Activated naive CD8-positive, alpha-beta T cell treated with anti-CD3 and anti-CD28 coated beads, Interleukin-2, amount 10 ng/mL, durations not matched to agents 7 days and 5 days (primary cell): ENCODE measurements at places on chromosomes 3 and 15.
A peak's percentile ranks its signal among the peaks of the same experiment; 100 is the strongest.

- peaks cover 13% of the 10 kb centered on the region for H3K4me1 ChIP-seq
- peak overlapping the region; percentile 50 for H3K4me3 ChIP-seq
- H3K27ac ChIP-seq: no peak overlapping the region
- peaks cover 25% of the 10 kb centered on the region for H3K27me3 ChIP-seq
Observed at GRCh38 chr15:70299931-70300869, 202.5 kb upstream of the TLE3 start.

DNA sequence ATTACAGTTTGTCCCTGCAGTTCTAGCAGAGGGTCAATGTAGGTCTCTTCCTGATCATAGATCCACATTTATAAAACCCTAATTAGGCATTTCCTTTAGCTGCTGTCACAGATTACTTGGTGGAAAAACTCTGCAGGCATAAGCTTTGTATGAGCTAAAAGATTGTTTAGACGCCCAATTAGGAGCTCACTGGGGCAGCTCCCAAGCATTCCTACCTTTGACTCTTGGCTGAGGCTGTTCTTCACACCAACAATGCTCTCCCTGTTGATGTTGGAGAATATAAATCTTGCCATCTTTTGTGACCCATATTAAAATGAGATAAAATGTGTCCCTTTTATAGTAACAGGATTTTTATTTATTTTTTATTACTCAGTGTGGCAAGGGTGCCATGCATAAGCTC lies 148.3 kb upstream of the TRIM42 start:
- no peaks in the 10 kb centered on the region for H3K36me3 ChIP-seq
- H3K27me3 ChIP-seq: peaks cover 2% of the 10 kb centered on the region
- H3K27ac ChIP-seq: no peak overlapping the region
- H3K4me1 ChIP-seq: no peaks in the 10 kb centered on the region
- no peak for DNase-seq

DNA sequence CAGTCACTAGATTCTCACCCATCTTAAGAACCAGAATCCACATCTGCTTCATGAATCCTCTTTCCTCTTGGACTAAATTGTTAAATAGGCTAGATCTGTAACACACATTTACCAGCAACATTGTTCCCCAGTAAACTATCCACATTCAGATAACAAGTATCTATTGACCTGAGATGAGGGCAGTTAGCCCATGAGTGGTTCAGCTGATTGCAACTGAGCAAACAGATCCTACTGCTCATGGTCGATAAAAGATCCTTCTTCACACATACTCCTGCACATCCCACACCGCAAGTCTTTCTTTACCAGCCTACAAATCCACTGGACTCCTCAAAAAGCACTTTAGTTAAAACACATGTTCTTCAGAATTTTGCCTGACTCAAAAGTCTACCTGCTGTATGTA lies 59.2 kb downstream of the UACA start:
- no peak for DNase-seq
- no peaks in the 10 kb centered on the region for H3K36me3 ChIP-seq
- H3K27ac ChIP-seq: no peak overlapping the region
- peaks cover 60% of the 10 kb centered on the region for H3K27me3 ChIP-seq
- H3K4me1 ChIP-seq: no peaks in the 10 kb centered on the region
- no peak overlapping the region for H3K4me3 ChIP-seq

DNA sequence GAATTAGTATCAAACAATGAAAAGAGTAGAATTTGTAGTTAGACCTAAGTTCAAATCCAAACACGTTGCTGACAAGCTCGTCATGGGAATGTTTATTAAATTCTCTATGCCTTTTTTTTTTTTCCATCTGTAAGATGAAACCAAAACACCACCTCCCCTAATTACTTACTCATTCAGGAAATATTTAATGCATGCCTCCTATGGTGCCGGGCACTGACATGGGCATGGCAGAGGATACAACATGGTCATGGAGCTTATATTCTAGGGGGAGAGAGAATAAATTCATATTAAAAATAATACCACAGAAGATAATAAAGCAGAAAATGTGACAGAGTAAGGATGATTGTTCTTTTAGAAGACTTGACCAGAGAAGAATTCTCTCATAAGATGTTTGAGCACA lies 215.8 kb downstream of the RYR3 start:
- no peak for DNase-seq
- no peak overlapping the region for H3K4me3 ChIP-seq
- H3K36me3 ChIP-seq: no peaks in the 10 kb centered on the region
- H3K27me3 ChIP-seq: no peaks in the 10 kb centered on the region
- H3K27ac ChIP-seq: no peak overlapping the region
- no peaks in the 10 kb centered on the region for H3K4me1 ChIP-seq

DNA sequence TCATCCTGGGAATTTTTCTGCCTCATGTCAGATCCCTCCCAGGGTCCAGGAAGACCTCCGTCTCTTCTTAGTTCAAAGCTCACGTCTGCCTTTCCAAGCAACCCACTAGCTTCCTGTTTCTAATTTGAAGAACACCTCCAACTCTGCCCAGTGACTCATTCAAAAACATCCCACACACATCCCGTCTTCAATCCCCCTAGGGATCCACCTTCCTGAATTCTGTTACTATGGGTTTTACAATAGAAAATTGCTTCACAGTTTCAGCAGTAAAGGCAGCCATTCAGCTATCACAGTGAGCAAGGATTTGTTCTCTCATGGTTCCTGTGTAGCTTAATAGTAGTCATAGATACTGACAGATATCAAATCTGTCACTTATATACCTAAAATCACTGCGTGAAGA lies 308.3 kb upstream of the CCDC54 start:
- H3K36me3 ChIP-seq: no peaks in the 10 kb centered on the region
- peaks cover 9% of the 10 kb centered on the region for H3K27me3 ChIP-seq
- DNase-seq: no peak
- no peak overlapping the region for H3K4me3 ChIP-seq

DNA sequence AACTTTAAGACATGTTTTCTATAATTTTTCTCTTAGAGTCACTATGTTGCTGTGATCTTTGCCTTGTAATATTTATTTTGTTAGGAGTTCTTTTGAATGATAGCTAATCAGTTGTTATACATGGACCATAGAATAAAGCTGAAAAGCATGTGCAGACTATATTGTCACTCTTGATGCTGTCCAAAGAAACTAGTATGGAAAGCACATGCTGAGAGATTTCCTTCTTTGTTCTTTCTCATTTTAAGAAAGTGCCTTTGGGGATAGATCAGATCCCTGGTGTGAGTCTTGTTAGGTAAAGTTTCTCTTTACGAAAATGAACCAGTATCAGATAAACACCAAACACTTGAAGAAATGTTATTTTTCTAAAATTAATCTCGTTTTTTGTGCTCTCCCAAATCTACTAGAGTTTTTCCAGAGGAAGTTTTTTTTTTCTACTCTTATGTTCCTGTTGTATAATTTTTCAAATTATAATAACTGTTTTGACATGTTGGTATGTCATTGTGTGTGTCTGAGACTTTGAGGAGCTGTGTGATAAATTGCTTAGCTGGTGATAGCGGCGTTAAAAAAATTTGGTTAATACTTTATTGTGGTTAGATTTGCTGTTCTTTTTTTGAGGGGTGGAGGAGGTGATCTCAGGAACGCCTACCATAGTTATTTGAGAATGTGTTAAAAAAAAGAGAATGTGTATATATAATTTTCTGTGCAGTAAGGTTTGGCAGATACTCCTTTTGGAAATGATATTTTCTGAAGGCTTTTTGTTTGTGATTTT lies 2.2 kb downstream of the PIAS1 start:
- no peak for DNase-seq
- H3K36me3 ChIP-seq: peaks cover 14% of the 10 kb centered on the region
- peak overlapping the region; percentile 14 for H3K27ac ChIP-seq
- H3K27me3 ChIP-seq: peaks cover 8% of the 10 kb centered on the region
- peak overlapping the region; percentile 93 for H3K4me3 ChIP-seq

- H3K36me3 ChIP-seq: peaks cover 54% of the 10 kb centered on the region
- H3K27me3 ChIP-seq: no peaks in the 10 kb centered on the region
- peaks cover 2% of the 10 kb centered on the region for H3K4me1 ChIP-seq
- no peak for DNase-seq
Observed at GRCh38 chr15:61987824-61988223, 72.4 kb downstream of the VPS13C start.

DNA sequence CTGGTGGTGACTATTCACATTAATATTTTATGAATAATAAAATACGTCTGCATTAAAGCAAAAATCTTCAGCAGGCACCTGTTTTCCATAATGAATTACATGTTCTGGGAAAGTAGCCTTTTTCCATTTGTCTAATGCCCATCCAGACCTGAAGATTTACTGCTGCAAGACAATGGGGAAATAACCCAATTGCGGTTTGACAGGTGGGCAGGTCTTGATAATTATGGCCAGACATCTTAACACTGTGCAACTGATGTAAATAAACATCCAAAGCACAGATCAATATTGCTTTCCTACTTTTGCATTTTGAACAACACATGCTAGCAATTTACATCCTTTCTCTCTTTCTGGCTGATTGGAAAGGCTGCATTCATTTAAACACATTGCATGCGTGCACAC lies 173.9 kb downstream of the MEIS2 start:
- H3K36me3 ChIP-seq: no peaks in the 10 kb centered on the region
- H3K27ac ChIP-seq: no peak overlapping the region
- H3K27me3 ChIP-seq: no peaks in the 10 kb centered on the region

- no peak overlapping the region for H3K27ac ChIP-seq
- H3K4me3 ChIP-seq: no peak overlapping the region
- DNase-seq: no peak
- no peaks in the 10 kb centered on the region for H3K4me1 ChIP-seq
Observed at GRCh38 chr15:95417761-95418160, 912.7 kb upstream of the NR2F2 start.

- no peak overlapping the region for H3K27ac ChIP-seq
- no peak for DNase-seq
- H3K4me1 ChIP-seq: peaks cover 18% of the 10 kb centered on the region
- H3K36me3 ChIP-seq: peaks cover 21% of the 10 kb centered on the region
Observed at GRCh38 chr15:41678742-41679141, 18.5 kb downstream of the MGA start.

DNA sequence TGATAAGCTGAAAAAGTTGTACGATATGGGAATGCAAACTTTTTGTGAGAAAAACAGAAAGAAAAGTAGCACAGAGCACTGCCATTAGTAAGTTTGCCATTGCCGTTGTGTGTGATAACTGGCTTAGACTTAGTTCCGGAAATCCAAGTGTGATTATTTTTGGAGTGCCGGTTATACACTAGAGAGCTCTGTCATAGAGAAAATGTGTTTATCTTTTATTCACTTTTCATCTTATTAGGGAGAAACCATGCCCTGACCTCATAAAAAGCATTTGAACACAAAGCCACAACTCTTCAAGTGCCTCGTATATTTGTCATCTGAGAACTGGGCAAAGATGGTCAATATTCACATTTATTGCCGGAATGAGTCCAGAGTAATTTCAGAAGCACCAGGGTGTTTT lies 36.1 kb downstream of the CTDSPL start:
- H3K4me3 ChIP-seq: no peak overlapping the region
- H3K4me1 ChIP-seq: peaks cover 21% of the 10 kb centered on the region
- peaks cover 11% of the 10 kb centered on the region for H3K27me3 ChIP-seq
- DNase-seq: no peak
- peaks cover 2% of the 10 kb centered on the region for H3K36me3 ChIP-seq
- H3K27ac ChIP-seq: no peak overlapping the region

- H3K4me1 ChIP-seq: no peaks in the 10 kb centered on the region
- H3K27ac ChIP-seq: no peak overlapping the region
- no peak for DNase-seq
- H3K36me3 ChIP-seq: no peaks in the 10 kb centered on the region
- H3K4me3 ChIP-seq: no peak overlapping the region
Observed at GRCh38 chr3:134007819-134008218, 21.9 kb downstream of the SLCO2A1 start.

GRCh38 chr3:195752066-195752465 lies 31.3 kb downstream of the MUC20 start:
- no peak overlapping the region for H3K27ac ChIP-seq
- no peaks in the 10 kb centered on the region for H3K36me3 ChIP-seq
- H3K4me1 ChIP-seq: peaks cover 20% of the 10 kb centered on the region
- no peak overlapping the region for H3K4me3 ChIP-seq
- peaks cover 10% of the 10 kb centered on the region for H3K27me3 ChIP-seq
- DNase-seq: no peak

DNA sequence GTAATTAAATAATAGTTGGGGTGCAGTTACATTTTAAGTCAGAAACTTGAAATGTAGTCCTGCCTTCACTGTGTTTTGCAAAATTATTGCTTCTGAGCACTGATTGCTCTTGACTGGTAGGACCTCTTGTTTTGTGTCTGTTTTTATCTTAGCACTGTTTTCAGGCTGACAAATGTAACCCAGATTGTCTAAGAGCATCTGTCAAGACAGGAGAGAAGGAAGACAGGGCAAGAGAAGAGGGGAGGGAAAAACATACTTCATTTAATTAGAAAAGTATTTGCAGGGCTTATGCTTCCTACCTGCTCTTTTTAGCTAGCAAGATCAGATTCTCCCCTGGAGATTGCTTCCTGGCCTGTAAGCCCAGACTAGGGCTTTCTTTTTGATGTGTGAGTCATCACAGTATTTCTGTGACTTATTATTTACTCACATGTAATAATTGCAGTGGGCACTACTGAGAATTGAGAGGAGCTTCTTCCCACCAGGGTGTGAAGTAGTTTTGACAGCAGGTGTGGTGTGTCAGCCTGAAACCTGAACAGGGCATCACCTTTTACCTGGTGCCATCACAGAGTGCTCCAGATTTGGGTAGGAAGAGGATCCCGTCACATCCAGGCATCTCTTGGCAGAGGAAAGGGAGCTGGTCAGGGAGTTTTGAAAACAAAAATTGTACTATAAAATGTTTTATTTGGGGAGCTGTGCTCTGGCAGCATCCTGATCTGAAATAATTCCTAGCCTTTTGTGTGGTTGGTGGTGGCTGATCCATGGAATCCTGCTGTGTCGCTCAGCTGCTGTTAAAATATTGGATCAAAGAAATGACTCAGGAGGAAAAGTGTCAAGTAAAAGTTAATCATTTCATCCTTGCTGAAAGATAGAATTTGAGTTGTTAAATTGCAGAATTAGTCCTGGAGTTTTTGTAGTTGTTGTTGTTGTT lies 98.2 kb downstream of the TMEM108 start:
- peaks cover 2% of the 10 kb centered on the region for H3K27me3 ChIP-seq
- H3K4me3 ChIP-seq: no peak overlapping the region
- no peaks in the 10 kb centered on the region for H3K36me3 ChIP-seq
- no peaks in the 10 kb centered on the region for H3K4me1 ChIP-seq

DNA sequence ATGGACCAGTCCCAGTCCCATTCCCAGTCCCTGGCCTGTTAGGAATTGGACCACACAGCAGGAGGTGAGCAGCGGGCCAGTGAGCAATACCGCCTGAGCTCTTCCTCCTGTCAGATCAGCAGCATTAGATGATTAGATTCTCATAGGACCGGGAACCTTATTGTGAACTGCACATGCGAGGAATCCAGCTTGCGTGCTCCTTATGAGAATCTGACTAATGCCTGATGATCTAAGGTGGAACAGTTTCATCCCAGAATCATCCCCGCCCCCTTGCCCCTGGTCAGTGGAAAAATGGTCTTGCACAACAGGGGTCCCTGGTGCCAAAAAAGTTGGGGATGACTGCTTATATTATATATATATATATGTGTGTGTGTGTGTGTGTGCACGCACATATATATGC lies 63.1 kb downstream of the IFT57 start:
- H3K27me3 ChIP-seq: no peaks in the 10 kb centered on the region
- peaks cover 4% of the 10 kb centered on the region for H3K4me1 ChIP-seq
- no peak overlapping the region for H3K27ac ChIP-seq
- no peak overlapping the region for H3K4me3 ChIP-seq

- peak overlapping the region; percentile 83 for H3K27ac ChIP-seq
- peaks cover 47% of the 10 kb centered on the region for H3K4me1 ChIP-seq
- H3K36me3 ChIP-seq: peaks cover 2% of the 10 kb centered on the region
- no peaks in the 10 kb centered on the region for H3K27me3 ChIP-seq
Observed at GRCh38 chr15:41790756-41791546, 16.7 kb downstream of the MAPKBP1 start.
